ENCODE measurements at places on chromosomes 6 and 20. TPM values are rescaled to one million over a fixed set of nuclear protein-coding genes. Genes with fewer than 3 reads are reported as not detected.

GRCh38 chr6:28751514-28751913 is 172.3 kb downstream of the TRIM27 start:
- DNase-seq, result no peak

GRCh38 chr6:120938164-120938875 is 396.0 kb downstream of the TBC1D32 start:
- no peak for DNase-seq

DNA sequence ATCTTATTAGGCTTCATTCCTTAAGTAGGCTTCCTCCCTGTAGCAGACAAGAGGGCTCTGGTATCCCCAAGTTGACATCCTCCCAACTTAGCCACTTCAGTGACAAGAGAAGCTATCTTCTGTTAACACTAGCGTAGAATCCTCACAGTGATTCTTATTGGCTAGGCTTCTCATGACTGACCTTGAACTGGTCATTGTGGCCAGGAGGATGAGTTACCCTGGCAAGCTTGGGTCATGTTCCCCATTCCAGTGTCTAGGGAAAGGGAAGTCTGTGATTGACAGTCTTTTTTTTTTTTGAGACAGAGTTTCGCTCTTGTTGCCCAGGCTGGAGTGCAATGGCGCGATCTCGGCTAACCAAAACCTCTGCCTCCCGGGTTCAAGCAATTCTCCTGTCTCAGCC is 7.1 kb downstream of the CDKAL1 start:
- DNase-seq, result no peak

DNA sequence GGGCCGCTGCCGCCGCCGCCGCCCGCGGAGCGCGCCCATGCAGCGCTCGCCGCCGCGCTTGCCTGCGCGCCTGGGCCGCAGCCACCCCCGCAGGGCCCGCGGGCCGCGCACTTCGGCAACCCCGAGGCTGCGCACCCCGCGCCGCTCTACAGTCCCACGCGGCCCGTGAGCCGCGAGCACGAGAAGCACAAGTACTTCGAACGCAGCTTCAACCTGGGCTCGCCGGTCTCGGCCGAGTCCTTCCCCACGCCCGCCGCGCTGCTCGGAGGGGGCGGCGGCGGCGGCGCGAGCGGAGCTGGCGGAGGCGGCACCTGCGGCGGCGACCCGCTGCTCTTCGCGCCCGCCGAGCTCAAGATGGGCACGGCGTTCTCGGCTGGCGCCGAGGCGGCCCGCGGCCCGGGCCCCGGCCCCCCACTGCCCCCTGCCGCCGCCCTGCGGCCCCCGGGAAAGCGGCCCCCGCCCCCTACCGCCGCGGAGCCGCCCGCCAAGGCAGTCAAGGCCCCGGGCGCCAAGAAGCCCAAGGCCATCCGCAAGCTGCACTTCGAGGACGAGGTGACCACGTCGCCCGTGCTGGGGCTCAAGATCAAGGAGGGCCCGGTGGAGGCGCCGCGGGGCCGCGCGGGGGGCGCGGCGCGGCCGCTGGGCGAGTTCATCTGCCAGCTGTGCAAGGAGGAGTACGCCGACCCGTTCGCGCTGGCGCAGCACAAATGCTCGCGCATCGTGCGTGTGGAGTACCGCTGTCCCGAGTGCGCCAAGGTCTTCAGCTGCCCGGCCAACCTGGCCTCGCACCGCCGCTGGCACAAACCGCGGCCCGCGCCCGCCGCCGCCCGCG is 730 bp downstream of the INSM1 start:
- no peak for DNase-seq

DNA sequence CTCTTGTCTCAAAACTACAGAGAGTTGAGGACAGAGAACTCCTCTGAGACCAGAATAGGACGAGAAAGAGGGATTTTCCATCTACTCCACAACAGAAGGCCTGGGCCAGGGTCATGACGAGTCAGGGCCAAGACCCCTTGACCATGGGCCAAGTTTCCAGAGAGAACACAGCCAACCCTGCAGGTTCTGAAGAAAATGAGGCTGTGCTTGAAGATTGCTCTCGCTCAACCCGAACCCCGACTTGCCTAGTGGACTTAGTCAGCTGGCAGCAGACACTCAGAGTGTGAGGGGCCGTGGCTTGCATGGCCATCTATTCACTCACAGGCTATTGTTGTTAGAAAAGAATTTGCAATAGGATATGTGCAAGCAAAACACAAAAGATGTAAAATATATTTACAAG is 54.5 kb downstream of the TMEM242 start:
- no peak for DNase-seq

Gene KCNG1
- total RNA-seq, result 0.31 TPM

Gene LY6G6F
- total RNA-seq, result not detected

Gene COL21A1
- total RNA-seq, result 105 TPM

Gene PDCD2
- total RNA-seq, result 44.7 TPM

Gene HDGFL1
- total RNA-seq, result not detected

Gene PRPF6
- total RNA-seq, result 65.0 TPM

Gene EYA2
- 2.2 TPM for total RNA-seq

Gene TNFRSF6B
- 19.8 TPM for total RNA-seq
